ENCODE measurements at places on chromosomes 7 and 10.

- no peak for DNase-seq
Observed at GRCh38 chr10:108556186-108556585, 1367.1 kb downstream of the XPNPEP1 start.

GRCh38 chr7:95411036-95411435 is 14.9 kb upstream of the PON3 start:
- no peak for DNase-seq

DNA sequence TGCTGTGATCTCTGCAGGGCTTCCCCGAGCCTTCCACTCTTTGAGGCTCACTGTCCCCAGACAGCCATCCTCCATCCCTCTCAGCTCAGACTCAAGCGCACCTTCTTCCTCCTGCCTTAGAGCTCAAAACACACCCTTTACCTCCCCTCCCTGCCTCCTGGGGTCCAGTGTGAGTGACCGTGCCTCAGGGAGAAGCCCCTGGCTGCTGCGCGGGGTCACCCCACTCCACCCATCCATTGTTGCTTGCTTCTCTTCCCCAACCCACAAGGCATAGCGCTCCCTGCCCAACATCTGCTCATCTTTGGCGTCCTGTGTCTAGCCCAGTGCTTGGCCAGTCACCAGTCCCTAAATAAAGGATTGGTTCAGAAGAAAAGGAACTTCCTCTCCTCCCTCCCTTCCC is 170.3 kb downstream of the TCERG1L start:
- DNase-seq: no peak

DNA sequence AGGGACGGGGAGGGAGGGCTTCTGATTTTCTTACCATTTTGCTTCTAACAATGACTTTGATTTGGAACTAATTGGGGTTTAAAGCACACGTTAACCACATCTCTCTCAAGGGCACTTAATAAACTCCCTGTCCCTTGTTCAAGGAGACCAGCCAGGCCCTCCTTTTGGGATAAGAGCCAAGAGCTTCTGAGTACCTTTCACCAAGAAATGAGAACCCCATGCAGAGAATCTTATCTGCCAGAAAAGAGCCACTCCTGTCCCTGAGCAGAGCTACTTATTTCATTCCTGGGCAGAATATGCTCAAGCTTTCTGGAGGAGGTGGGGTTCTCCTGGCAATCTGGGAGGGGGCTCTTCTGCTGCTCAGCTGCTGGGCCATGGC is 574.6 kb downstream of the GALNT17 start:
- no peak for DNase-seq

DNA sequence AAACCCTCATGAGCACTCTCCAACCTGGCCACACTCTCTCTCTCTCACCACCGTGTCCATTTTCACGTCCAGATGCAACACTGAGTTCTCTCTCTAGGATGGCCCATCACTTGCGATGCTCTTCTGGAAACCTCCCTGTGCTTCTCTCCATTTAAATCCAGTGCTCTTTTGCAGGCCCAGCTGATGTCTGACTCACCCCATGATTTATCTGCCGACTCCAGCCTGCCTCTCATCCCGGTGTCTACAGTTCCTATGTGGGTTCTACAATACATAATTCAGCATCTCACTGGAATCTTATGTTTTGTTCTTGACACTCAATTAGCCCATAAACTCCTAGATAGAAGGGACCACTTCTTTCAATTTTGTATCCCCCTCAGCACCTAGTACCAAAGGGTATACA is 5.0 kb downstream of the TPK1 start:
- DNase-seq: no peak

DNA sequence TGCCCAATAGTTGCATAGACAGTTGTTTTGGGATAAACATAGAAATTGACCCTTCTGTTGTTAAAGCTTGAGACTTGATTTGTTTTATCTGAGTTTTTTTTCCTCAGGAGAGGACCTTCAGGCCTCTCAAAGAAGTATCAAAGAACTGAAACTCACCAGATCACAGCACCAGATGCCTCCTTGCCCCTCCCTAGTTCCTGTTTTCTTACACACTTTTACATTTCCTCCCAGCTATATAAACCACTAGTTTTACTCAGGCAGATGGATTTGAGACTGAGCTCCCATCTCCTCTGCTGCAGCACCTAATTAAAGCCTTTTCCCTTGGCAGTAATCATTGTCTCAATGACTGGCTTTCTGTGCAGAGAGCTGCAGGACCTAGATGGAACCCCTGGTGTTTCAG is 150.6 kb upstream of the NRG3 start:
- DNase-seq: no peak

GRCh38 chr10:129288999-129289584 is 177.9 kb upstream of the MGMT start:
- DNase-seq: no peak

DNA sequence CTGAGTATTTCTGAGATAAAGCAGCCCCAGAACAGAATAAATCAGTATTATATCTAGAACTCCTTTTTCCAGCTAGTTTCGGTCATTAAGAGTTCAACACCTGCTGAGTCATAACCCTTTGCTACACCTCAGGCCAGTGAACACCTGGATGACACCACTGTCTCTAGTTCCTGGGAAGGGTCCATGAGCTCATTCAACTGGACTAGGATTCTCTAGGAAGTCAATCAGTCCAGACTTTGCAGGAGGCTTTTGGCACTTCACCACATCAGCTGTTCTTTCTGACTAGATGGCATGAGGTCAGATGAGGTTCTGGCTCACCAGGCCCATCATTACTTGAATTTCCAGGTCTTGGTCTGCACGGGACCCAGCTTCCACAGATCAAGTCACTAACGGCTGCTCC is 11.7 kb downstream of the SLC39A12 start:
- DNase-seq: no peak

DNA sequence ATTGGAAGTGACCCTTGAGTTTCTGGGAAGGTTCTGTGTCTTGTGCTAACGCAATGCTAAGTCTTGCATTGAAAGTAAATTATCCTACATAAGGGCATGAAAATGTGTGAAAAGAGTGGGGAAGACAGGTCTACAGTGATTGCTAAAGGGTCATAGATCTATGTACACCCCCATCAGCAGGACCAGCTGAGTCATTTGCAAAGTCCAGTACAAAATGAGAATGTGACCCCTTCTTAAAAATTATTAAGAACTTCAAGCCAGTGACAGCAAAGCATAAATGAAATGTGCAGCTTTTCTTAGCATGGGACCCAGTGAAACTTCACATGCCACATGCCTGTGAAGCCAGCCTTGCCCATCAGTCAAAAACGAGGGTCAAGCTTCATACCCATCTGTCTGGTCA is 640.7 kb upstream of the MKI67 start:
- no peak for DNase-seq

DNA sequence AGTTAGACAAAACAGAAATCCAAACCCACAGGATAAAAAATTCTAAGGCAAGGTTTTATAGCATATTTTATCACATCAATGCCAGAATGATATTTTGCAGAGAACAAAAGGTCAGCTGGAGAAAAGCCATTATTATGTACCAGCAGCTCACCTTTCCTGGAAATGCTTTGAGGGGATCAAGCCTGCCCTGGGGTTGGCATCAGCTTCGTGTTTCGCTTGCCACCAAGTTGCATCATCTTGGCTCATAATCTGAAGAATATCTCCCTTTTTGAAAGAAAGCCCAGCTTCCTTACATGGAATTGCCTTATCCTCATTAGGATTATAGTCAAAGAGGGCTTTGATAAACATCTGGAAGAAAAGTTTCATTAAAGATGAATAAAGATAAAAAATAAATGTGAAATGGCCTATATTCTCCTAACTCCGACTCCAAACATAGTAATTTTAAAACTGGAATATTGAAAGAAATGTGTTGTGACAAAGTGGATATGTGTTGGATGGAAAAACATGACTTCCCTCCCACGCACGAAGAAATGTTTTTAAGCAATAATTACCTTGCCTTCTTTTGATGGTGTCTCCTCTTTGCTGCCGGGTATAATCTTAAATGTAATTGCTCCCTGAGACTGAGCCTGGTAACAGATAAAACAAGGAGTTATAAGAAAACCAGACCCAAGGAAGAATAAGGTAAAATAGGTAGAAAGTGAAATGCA is 121.3 kb upstream of the ODAD2 start:
- DNase-seq: no peak

DNA sequence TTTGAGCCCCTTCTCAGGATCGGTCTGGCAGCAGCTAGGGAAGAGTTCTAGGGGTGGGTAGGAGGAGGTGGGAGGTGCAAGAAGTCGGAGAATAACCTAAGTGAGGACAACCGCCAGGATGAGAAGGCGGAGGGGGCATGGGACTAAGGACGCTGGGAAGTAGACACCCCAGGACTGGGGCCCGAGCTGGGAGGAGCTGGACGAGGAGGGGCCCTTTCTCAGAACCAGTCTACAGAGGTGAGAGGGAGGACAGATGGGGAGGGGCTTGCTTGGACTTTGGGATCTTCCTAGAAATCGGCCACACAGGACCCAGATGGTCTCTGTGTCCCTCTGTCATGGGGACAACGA is 90.0 kb upstream of the MYL10 start:
- no peak for DNase-seq

DNA sequence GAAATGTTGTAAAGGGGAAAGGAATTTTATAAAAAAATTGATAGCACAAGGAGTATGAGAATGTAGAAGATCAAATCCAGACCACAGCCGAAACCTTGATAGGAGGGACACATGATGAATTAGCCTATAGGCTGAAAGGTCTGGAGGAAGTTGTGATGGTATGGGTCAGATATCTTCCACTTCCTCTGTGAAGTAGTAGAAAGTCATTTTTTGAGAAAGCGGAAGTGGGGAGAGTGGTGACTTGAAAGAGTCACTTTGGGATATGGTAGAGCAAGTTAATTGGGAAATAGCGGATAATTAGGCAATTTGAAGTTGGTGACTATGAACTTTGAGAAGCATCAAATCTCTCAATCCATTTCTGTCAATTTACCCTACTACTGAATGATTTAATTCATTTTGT is 99.4 kb downstream of the GRM8 start:
- DNase-seq: no peak

- DNase-seq: no peak
Observed at GRCh38 chr7:133753513-133753912, 373.6 kb upstream of the LRGUK start.

- no peak for DNase-seq
Observed at GRCh38 chr7:139829025-139829774, at the start of gene TBXAS1. TSS of gene TBXAS1 (plus strand) at chr7:139829264. CDS start at chr7:139829391, 127 bp downstream.

DNA sequence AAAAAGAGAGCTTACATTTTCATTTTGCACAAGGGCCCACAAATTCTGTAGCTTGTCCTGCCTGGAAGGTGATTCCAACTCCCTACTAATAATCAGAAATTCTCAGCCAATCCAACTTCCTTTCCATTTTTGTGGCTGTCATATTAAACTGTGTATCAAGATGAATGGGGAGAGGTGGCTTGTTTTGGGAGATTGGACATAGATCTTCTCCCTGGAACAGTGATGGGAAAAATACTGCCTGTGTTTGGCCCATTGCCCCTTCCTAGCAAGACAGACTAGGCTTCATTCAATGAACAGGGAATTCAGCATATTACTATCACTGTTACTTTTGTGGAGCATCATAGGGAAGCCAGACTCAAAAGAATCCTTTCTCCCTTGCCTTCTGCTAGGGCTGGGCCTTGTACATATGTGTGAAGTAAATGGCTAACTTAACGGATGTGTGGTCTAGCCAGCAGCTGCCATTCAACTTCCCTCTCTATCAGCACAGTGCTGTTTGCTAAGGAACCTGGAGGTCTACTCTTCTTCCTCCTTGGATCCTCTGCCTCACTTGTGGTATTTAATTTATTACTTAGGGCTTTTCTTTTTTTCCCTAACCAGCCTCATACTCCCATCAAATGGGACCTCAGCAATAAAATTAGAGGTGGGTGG is 326.0 kb downstream of the BICC1 start:
- no peak for DNase-seq
